ENCODE measurements at places on chromosomes 6 and 20.

- DNase-seq: no peak
These were observed 13.2 kb upstream of the PANK2 start for GRCh38 chr20:3876000-3876399.

DNA sequence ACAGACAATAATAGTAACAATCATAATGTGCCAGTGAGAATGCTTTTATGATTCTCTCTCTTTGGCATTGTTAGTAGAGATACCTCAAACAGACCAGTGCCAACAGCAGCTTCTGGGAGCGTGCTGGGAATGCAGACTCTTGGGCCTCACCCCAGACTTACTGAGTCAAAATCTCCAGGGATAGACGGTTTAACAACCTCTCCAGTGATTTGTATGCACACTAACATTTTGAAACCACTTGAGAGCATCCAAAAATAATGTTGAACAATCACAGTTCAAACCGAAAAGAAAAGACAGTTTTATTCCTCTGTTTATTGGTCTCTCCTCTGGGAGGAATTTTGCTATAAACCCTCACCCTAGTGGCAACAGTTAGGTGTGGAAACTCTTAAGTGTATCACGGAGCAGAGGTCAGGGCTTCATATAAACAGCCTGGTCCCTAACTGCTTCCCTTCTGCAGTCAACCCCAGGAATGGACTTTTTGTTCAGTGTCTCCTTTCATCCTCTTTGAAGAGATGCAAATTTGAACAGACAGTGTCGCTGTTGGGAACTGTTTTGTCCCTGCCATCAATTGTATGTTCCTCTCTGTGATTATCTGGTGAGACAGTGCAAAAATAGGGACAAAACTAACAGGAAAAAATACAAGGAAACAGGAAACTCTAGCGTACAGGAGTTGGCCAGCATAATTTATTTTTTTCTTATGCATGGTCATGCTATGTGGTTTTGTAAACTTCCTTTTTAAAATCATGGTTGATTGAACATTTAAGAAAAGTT, 162.4 kb upstream of the BTBD3 start:
- no peak for DNase-seq

GRCh38 chr6:113539623-113540022, 317.5 kb upstream of the MARCKS start:
- no peak for DNase-seq

DNA sequence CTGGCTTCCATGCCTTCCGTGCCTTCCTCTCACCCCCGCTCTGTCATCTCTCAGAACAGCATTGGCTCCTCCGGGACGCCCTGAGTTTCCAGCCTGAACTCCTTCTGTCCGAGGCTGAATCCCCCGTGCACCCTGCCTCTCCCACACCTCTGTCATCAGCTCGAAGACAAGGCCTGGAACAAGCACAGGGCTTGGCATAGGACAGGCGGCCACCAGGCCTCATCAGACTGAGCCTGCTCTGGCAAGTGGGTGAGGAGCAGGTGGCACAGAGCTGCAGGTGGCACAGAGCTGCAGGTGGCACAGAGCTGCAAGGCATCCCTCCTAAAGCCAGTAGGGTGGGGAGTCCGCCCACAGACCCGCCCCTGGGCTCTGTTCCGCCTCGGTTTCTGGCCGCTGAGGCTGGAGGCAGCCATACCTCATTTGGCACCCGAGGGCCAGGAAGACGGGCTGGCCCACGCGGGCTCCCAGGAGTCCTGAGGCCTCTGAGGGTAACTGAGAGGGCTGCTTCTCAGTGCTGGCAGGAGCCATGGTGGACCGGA, 60.2 kb downstream of the EZR start:
- DNase-seq: no peak

DNA sequence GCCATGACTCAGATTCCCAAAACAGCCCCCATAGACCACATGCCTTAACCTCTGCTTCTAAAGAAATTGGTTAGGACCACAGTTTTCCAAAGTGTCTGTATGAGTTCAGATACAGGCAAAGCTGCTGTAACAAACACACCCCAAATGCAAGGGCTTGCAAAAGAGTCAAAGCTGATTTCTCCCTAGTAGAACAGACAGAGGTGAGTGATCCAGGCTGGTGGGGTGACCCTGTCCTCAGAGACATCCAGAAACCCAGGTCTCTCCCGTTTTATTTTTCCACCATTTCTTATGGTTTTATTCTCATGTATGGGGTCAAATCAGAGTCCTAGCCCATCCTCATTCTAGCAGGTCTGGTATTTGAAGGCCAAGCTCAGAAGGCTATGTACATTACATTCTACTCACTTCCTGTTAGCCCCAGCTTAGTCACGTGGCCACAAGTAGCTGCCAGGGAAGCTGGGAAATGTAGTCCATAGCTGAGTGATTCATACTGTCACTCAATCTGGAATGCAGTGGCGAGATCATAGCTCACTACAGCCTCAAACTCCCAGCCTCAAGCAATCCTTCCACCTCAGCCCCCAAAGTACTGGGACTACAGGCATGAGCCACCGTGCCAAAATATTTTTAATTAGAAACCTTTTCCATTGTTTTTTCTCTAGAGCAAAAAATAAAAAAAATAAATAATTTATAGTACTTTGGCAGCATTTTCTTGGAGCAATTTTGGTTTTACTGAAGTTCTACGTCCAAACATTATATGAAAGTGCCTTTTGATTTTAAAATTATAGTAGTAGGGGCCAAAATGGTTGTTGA, 175.2 kb downstream of the ZMYND8 start:
- no peak for DNase-seq

DNA sequence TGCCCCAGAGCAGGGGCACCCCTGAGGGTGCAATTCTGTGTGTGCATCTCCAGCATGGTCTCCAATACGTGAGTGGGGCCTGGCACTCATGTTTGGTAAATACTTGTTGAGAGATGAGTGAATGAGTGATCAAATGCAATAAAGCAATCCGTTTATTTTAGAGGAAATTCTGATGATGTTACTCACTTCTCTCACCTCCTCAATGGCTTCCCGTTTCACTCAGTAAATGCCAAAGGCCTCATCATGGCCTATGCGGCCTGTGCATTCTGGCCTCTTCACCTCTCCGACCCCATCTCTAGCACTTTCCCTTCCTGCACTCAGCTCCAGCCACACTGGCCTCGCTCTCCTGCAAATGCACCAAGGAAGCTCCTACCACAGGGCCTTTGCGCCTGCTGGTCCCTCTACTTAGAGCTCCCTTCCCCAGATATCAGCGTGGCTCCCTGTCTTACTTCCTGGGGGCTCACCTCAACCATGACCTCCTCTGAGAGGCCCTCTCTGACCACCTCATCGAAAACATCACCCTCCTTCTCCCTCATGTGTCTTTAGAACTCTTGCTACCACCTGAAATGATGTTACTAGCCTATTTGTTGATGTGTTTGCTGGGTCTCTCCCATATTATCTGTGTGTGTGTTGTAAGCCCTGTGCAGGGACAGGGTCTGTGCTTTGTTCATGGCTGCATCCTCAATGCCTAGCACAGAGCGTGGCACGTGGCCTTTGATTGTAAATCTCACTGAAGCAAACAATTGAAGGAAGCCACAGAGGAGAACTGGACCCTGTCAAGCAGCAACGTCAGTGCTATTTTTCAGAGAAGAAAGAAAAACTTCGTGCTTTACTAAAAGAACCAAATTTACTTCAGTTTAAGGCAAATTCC, 42.6 kb downstream of the RAB44 start:
- no peak for DNase-seq

- no peak for DNase-seq
These were observed 11.7 kb downstream of the ADNP start for GRCh38 chr20:50919567-50919966.
